ENCODE measurements at places on chromosomes 2 and 18.

GRCh38 chr2:42868874-42869273 lies 76.5 kb upstream of the HAAO start:
- DNase-seq: no peak

- no peak for DNase-seq
These were observed 6.1 kb upstream of the ANKRD62 start for GRCh38 chr18:12087471-12088025.

- DNase-seq: peak; percentile 34
These were observed 78.7 kb downstream of the EPHA4 start for GRCh38 chr2:221493391-221493790.

GRCh38 chr2:200274116-200275075 lies 32.1 kb upstream of the SPATS2L start:
- peak; percentile 22 for DNase-seq

DNA sequence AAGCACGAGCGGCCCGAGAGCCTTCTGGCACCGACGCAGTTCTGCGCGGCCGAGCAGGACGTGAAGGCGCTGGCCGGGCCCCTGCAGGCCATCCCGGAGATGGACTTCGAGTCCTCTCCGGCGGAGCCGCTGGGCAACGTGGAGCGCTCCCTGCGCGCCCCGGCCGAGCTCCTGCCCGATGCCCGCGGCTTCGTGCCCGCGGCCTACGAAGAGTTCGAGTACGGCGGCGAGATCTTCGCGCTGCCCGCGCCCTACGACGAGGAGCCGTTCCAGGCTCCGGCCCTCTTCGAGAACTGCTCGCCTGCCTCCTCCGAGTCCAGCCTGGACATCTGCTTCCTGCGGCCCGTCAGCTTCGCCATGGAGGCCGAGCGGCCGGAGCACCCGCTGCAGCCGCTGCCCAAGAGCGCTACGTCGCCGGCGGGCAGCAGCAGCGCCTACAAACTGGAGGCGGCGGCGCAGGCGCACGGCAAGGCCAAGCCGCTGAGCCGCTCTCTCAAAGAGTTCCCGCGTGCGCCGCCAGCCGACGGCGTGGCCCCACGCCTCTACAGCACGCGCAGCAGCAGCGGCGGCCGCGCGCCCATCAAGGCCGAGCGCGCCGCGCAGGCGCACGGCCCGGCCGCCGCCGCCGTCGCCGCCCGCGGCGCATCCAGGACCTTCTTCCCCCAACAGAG lies 70.4 kb downstream of the ARHGEF33 start:
- peak; percentile 96 for DNase-seq

GRCh38 chr2:45797451-45798230 lies 146.2 kb downstream of the PRKCE start:
- DNase-seq: peak; percentile 12

GRCh38 chr2:170679607-170680079 lies 35.5 kb upstream of the SP5 start:
- peak; percentile 13 for DNase-seq

GRCh38 chr2:71665168-71666093 lies 212.1 kb downstream of the DYSF start:
- peak; percentile 20 for DNase-seq

- DNase-seq: peak; percentile 94
These were observed 261.1 kb upstream of the RASGRP3 start for GRCh38 chr2:33215299-33215698.

DNA sequence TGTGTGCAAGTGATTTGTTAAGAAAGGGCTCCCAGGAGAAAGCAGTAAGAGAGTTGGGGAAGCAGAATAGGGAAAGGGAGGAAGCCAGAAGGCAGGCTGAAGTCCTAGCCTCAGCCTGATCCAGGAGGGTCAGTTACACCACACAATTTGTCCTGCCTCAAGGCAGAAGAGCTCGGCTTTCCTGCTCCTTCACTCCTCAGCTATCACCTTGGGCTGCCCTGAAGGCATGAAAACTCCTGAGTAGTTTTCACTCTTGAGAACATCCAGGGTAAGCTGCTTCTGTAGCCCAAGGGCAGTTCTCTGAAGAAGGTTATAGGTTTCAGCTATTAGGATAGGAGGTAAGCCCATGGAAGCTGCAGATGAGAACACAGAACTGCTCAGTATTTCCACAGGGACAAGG lies 47.4 kb upstream of the ANKRD44 start:
- DNase-seq: no peak

GRCh38 chr2:162092008-162092390 lies 18.0 kb upstream of the DPP4 start:
- DNase-seq: peak; percentile 39

- DNase-seq: peak; percentile 23
These were observed 82.8 kb downstream of the TMEM17 start for GRCh38 chr2:62423235-62423634.

DNA sequence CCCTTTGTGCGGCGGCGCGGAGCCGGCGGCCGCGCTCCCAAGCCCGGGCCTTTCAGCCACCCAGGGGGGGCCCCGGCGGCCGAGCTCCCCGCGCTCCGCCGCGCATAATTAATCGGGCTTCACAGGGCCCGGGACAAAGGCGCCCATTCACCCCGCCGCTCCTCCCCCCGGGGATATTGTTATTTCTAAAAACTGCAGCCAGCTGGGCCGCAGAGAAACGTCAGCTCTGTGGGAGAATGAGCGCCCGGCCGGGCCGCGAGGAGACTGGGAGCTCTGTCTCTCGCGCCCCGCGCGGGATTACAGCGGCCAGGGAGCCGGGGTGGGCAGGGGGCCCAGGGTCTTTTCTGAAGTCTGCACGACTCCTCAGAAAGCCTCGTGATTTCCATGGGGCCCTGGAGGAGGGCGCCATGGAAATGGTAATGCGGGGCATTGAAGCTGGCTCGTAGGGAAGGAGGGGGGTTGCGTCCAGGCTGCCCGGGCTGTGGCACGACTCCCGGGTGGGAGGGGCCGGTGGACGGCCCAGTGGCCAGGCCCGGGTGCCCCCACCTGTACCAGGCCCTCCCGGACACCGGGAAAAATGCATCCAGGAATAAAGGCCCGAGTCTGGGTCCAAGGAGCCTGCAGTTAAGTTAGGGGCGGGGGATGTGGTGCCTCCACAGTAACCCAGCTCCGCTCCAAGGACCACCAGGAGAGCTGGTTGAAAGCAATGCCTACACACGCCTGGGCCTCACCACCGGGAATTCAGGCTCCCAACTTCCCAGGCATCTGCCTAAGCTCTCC lies 125.3 kb downstream of the ZFP36L2 start:
- peak; percentile 72 for DNase-seq

DNA sequence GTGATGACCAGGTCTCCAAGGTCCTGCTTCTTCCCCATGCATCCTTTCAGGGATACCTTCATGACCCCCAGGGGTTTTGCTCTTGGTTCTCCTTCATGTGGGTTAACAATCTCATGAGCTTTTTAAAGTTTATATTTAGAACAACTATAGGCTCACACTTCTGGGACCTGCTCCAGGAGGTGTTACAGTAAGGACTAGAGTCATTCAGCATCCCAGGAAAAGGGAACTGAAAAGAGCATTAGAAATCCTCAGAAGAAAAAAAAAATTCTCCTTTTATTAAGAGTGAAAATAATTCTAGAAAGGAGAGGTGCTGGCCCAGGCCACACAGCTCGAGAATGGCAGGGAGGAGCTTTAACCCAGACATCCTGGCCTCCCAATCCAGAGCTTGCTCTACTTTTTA lies 66.5 kb downstream of the SETBP1 start:
- no peak for DNase-seq

DNA sequence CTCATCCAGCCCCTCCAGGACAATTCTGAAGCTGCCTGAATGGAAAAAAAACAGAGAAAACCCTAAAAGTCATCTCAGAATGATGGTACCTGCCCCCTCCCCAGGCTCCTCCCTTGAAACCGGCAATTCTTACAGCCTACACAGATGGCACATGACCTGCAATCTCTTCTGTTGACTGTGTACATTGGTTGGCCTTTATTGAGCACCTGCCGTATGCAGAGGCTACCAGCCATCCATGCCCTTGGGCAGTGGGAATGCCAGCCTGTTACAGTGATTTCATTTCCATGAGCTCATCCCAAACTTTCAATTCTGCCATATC lies 57.1 kb downstream of the EMX1 start:
- no peak for DNase-seq

DNA sequence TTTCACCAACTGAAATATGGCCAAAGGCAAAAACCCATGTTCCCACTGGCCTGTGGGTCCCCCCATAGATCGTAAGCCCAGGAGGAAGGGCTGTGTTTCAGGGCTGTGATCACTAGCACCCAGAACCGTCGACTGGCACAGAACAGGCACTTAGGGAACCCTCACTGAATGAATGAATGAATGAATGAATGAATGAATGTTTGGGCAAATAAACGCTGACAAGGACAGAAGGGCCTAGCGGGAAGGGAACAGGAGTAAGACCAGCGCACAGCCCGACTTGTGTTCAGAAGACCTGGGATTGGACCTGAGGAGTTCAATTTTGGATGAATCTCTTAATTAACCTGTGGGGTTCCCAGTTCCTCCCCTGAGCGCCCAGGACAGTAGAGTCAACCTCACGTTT lies 76.2 kb downstream of the TPO start:
- no peak for DNase-seq

DNA sequence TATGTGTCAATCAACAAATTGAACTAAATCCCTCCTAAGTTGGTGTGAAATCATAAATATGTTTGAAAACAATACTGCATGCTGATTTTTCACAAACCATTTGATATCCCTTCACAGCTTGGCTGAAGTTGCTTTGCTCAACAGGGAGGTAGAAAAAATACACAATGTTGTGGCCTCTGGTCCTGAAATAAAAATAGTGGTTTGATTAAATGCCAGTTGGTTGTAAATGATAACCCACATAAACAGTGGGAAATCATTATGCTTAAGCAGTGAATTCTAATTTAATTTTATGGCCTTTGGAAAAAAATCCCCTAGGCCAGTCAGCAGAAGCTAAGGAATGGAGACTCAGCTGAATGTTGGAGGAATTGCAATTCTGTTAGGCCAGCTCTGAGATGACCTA lies 359.4 kb upstream of the CWC22 start:
- no peak for DNase-seq

DNA sequence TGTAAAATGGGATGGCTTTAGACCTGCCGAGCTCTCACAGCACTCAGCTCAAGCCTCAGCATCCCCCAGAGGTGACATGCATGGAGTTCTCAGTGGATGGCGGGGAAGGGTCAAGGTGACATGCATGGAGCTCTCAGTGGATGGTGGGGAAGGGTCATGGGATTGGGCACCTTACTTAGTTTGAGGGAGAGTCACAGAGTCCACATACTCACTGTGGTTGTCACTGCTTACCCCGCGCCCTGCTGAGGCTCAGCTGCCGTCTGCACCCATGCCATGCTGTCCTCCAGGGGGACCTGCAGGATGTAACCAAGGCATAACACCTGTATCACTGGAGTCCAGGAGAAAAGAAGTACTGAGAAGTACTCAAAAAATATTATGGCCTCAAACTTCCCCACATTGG lies 112.2 kb upstream of the TPO start:
- DNase-seq: no peak

- peak; percentile 26 for DNase-seq
These were observed 844 bp upstream of the MPV17 start for GRCh38 chr2:27323596-27324285.

DNA sequence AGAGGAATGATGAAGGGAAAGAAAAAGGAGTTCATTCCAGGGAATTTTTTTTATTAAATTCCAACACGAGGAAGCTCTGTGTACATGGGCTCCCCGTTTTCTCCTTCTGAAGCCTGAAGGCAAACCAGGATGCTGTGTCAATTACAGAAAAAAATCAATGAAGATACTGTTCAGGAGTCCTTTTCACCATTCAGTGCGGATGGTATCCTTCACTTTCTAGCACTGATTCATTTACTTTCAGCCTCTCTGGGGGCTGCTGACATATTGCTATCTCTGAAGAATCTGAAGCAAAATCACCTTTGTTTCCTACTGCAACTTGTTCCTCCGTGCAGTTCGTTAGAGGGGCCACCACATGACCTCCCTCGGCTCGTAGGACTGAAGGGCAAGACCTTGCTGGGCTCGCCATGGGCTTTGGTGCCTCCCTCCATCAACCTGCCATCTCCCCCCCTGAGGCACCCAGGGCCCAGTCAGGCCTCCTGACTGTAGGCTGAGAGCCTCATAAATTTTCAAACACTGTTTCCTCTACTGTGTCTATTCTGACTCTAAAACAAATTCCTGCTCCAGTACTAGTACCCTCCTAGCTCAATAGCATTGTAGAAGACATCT lies 25.5 kb upstream of the ST8SIA3 start:
- DNase-seq: no peak

GRCh38 chr18:80033181-80034067 lies 810 bp upstream of the RBFA start:
- peak; percentile 78 for DNase-seq

GRCh38 chr2:197189426-197190099 lies 121.0 kb downstream of the ANKRD44 start:
- no peak for DNase-seq

DNA sequence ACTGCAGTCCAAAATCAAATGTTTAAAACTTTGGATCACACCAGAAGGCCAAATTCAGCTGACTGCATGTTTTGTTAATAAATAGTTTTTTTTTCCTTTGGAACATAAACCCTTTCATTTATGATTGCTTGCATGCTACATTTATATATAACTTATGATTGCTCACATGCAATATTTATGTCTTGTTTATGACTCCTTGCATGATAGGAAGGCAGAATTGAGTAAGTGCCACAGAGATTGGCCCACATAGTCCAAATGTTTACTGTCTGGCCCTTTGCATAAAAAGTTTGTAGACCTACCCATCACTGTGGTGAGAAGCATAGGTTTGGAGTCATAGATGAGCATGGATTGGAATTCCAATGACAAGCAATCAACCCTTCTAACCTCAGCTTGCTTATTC lies 30.8 kb downstream of the WDFY1 start:
- DNase-seq: no peak

GRCh38 chr2:66001538-66001937 lies 433.4 kb upstream of the MEIS1 start:
- no peak for DNase-seq

DNA sequence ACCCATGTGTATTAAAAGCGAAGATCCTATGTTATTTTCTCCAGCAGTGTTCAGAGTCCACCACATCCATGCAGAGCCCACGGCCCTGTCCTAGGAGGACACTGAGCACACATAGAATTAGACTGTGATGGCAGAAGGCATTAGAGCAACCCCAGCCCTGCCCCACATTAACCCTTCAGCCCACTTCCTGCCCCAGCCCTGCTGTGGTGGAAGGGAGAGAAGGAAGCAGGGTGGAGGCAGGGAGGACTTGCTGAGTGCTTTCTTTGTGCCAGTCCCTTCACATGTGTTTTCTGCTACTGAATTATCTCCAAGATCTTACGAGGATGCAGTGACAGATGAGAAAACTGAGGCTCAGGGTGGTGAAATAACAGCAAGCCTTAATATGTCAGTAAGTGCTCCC lies 339.0 kb downstream of the SMAD2 start:
- no peak for DNase-seq

DNA sequence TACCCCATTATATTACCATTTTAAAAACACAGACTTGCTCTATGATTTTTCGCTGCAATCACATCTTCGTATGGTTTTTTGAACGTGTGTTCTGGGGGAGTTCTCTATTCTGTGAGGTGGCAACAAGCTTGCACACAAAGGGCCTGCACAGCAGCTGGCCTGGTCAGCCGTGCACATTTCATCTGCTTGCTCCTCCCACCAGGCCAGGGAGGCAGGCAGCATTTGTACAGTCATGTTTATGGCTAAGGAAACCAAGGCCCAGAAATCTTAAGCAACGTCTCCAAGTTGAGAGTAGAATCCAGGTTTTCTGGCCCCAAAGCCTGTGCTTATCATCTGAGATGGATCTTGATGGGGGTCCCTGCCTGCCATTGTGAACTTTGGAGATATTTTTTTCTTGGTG lies 106.4 kb upstream of the SMIM21 start:
- peak; percentile 58 for DNase-seq

GRCh38 chr18:44393406-44393805 lies 287.3 kb upstream of the SETBP1 start:
- no peak for DNase-seq
